HCEC 1CT (cell line): ENCODE measurements at places on chromosomes 7 and 10.

DNA sequence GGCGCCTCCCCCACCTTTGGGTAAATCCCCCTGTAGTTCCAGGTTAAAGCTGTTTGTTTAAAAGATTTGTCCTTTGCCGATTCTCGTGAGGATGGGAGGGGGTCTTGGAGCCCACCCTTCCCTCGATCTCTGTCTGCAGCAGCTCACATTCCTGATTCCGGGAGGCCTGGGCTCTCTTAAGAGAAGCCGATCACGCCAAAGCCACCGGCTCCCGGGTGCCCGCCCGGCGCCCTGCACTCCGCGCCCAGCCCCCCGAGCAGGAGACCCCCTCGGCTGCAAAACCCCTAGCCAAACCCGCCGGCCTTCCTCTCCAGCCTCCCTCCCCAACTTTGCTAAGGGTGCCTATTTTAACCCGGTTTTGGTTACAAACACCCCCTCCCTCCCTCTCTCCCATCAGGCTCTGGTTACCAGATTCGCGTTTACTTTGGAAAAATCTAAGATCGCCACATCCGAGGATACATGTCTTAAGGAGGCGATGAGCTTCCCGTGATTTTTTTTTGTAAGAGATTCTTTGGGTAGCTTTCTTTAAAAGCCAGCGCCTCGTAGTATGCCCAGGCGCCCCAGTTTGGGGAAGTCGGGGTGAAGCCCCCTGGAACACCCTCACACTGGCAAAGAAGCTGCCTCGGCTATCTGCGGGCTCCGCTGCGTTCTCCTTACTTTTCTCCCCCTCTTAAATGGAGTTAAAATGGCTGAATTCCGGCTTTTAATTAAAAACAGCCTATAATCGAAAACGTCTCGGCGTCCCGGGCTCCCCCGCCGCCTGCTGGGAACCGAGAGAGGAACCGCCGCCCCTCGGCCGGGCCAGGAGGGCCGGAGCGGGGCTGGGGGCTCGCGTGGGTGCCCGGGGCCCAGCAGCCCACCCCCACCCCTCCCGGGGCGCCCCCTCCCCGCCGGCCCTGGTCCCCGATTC, 983 bp downstream of the TNRC18 start:
- peak; percentile 43 for DNase-seq

- no peak for DNase-seq
Observed at GRCh38 chr10:74988832-74989561, 122.5 kb upstream of the SAMD8 start.

DNA sequence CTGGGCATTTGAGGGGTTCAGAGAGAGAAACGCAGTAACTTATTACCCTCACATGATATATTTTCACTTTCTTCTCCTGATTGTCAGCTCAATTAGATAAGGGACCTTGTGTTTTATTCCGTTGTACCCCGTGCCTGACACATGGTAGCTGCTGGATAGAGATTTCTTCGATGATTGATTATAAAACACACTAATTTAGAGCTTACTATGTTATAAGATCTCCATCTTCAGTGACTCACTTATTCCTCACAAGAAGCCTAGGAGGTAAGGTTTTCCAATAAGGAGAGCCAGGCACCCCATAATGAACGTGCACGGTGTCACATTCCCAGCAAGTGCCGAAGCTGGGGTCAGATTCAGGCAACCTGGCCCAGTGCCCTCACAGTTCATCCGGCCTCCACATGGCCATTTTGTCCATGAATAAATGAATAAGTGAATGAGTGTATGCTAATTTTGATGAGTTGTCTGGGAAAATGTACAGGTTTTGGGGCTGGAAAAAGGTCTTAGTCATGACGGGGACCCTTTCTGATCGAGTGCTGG, 138.1 kb upstream of the CDCA7L start:
- peak; percentile 34 for DNase-seq

DNA sequence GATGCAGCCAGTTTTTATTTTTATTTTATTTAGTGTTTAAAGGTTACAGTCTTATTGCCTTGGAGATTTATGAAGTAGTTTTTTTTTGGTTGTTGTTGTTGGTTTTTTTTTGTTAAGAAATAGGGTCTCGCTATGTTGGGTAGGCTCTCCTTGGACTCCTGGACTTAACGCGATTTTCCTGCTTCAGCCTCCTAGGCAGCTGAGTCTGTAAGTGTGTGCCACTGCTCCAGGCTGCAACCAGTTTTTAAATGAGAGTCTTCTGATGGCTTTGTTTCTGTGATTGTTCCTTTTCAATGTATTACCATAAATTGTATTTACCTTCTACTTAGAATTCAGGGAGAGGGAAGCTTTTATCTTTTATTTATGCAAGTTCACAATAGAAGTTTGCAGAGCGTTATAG, 62.8 kb downstream of the BICC1 start:
- no peak for DNase-seq

GRCh38 chr7:138400400-138400886, 59.6 kb upstream of the TRIM24 start:
- no peak for DNase-seq

DNA sequence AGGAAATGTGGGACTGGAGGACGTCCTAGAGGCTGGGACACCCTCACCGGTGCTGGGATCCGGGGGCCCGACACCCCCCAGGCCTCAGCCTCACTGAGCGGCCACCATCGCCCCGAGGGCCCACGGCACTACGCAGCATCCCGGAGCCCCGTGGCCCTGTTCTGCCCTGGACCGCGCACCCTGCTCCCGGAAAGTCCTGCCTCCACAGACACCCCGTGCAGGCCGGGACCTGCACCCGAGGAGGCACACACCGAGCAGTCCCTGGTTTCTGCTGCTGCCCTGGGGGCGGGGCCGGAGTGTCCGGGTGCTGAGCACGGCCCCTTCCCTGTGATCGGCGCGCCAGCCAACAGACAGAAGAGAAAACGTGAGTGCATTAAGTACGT, 18.1 kb upstream of the KNDC1 start:
- DNase-seq: no peak

- no peak for DNase-seq
Observed at GRCh38 chr7:121328508-121329190, at the start of gene WNT16. WNT16 (plus strand) TSS chr7:121329000; CDS start chr7:121329293, 293 bp downstream.

DNA sequence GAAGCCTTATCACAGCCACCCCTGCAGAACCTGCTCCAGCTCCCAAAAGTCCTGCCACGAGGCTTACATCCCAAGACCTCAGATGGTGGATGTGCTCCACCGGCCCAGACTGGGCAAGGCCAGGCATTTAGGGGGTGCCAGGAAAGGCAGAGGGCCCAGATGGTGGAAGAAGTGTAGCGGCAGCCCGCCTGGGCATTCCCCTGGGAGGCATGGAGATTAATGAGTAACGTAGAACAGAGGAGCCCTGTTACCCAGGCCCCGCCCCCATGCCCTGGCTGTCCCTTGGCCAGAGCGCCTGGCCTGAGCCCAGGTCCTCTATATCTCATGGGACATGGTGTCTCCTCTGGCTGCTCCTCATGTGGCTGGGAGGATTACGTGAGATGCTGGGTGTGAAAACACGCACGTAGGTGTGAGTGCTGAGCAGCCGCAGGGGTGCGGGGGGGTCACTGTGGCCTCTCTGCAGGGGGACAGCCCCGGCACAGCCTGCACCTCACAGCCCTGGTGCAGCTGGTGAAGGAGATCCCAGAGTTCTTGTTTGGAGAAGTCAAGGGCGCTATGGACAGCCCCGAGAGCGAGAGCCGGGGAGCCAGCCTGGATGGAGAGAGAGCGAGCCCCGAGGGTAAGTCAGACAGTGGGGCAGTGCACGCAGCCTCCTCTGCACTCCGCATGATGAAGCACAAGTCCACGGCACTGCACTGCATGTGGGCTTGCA, 52.9 kb downstream of the ZNF467 start:
- no peak for DNase-seq

- peak; percentile 54 for DNase-seq
Observed at GRCh38 chr7:155738652-155739537, 73.4 kb downstream of the SHH start.

DNA sequence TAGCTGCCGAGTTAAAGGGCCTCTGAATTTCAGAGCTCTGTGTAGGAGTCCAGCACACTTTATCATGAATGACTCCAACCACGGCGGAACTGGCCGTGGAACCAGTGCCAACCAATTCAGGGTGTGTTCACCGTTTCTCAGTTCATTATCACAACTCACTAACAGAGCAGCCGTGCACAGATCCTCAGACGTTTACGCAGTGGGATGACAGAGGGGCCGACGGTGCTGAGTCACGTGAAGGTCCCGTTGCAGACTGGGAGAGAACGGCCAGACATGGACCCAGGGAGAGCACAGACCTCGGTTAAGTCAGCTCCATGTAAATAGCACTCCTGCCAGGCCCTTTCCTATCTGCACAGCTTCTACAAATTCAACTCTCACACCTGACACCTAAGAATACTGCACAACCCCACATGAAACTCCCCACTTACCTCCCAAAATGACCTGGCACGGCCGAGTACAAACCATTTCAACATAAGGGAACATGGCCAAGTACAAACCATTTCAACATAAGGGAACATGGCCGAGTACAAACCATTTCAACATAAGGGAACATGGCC, 95.5 kb downstream of the DIP2C start:
- DNase-seq: no peak

DNA sequence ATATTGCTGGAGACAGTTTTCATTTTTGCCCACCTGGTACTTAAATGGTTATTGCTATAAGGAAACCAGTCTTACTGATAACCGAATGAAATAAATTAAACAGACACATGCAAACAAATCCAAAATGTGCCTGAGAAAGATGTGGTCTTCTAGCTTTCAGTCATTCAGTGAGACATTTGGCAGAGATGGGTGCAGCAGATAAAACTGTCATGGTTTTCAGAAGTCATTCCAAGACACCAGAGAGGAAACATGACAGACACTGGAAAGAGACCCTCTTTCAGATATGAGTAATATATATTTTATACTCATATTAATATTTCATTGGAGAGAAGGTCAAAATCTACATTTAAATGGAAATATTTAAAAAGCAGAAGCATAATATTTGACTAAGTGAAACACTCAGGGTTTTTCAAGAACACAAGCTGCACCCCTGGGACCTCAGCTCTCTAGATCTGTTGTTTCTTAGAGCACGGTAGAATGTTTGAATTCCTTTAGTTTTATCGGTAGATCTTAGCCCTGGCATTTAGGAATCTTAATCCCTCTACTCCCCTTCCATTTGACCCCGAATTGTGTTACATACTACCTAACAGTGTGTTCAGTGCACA, 246.1 kb downstream of the AUTS2 start:
- DNase-seq: no peak

DNA sequence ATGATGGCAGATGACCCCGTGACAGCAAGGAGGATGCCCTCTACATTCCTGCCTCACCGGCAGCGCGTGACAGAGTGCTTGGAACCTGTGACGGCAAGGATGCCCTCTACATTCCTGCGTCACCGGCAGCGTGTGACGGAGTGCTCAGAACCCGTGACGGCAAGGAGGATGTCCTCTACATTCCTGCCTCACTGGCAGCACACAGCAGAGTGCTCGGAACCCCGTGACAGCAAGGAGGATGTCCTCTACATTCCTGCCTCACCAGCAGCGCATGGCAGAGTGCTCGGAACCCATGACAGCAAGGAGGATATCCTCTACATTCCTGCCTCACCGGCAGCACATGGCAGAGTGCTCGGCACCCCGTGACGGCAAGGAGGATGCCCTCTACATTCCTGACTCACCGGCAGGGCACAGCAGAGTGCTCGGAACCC, 231.0 kb downstream of the DIP2C start:
- DNase-seq: no peak

DNA sequence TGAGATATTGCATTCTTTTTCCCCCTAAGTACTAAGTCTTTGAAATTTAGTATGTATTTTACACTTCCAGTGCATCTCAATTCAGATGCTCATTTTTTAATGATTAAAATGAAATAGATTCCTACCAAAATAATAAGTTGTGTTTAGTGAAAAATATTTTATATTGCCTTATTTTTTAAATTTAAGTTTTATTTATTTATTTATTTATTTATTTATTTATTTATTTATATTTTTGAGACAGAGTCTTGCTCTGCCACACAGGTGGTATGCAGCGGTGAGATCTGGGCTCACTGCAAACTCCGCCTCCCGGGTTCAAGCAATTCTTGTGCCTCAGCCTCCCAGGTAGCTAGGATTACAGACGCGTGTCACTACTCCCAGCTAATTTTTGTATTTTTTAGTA, 95.5 kb downstream of the RPS24 start:
- DNase-seq: no peak

GRCh38 chr10:109358325-109358724, 565.0 kb downstream of the XPNPEP1 start:
- DNase-seq: no peak

GRCh38 chr7:115474137-115474536, 552.2 kb downstream of the MDFIC start:
- no peak for DNase-seq

DNA sequence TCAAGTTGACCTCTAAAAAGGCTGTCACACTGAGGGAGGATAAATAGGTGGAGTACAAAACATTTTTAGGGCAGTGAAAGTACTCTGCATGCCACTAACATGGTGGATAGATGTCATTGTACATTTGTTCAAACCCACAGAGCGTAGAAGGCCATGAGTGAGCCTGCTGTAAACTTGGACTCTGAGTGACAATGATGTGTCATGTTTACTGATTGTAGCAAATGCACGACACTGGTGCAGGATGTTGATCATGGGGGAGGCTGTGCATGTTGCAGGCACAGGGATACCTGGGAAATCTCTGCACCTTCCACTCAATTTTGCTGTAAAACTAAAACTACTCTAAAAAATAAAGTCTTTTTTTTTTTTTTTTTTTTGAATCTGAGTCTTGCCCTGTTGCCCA, 52.5 kb upstream of the GRID1 start:
- DNase-seq: no peak
